Activated CD8-positive, alpha-beta memory T cell treated with anti-CD3 and anti-CD28 coated beads for 36 hours (primary cell): ENCODE measurements at places on chromosomes 2 and 18. TPM values are rescaled to one million over a fixed set of nuclear protein-coding genes. Genes with fewer than 3 reads are reported as not detected.

Gene LHCGR
- total RNA-seq: not detected

Gene ALPP
- not detected for total RNA-seq

Gene CTNNA2
- total RNA-seq: not detected

Gene UNC80
- total RNA-seq: not detected

Gene ANTXR1
- 0.30 TPM for total RNA-seq

Gene CCDC74A
- total RNA-seq: 5.7 TPM

Gene ACMSD
- not detected for total RNA-seq

Gene TMEM163
- 0.08 TPM for total RNA-seq

Gene ANKRD62
- total RNA-seq: not detected

Gene C2orf92
- 6.7 TPM for total RNA-seq

Gene NEU2
- not detected for total RNA-seq

Gene TRAK2
- total RNA-seq: 22.6 TPM

Gene C2orf80
- not detected for total RNA-seq

Gene CYP26B1
- not detected for total RNA-seq

Gene STON1
- total RNA-seq: 1.5 TPM

Gene ERICH2
- not detected for total RNA-seq

Gene SLC40A1
- 1.8 TPM for total RNA-seq

Gene NRBP1
- 65.0 TPM for total RNA-seq

Gene TCF7L1
- not detected for total RNA-seq

Gene CIB4
- total RNA-seq: not detected

Gene CFC1
- total RNA-seq: not detected

Gene CABYR
- 1.2 TPM for total RNA-seq

Gene C2orf42
- total RNA-seq: 22.9 TPM

Gene GPN1
- total RNA-seq: 62.5 TPM

Gene XDH
- not detected for total RNA-seq

Gene ABCB11
- not detected for total RNA-seq

Gene FSIP2
- not detected for total RNA-seq

Gene POTEJ
- not detected for total RNA-seq

Gene ATP8B1
- 0.06 TPM for total RNA-seq

Gene AQP12B
- not detected for total RNA-seq

Gene FLACC1
- 0.97 TPM for total RNA-seq

Gene TGFA
- 0.11 TPM for total RNA-seq

Gene LYPD6B
- total RNA-seq: not detected

Gene KLHL41
- total RNA-seq: 0.25 TPM

Gene FAM210A
- total RNA-seq: 51.6 TPM

Gene CNDP1
- total RNA-seq: not detected

Gene SLC9A4
- 0.06 TPM for total RNA-seq

Gene ADAM23
- total RNA-seq: 0.21 TPM

Gene C2orf66
- not detected for total RNA-seq

Gene AAMP
- 98.7 TPM for total RNA-seq

Gene HOXD3
- not detected for total RNA-seq

Gene WNT10A
- total RNA-seq: 1.1 TPM

Gene GPR75
- 2.0 TPM for total RNA-seq

Gene MATN3
- total RNA-seq: not detected

Gene RGPD3
- total RNA-seq: not detected

Gene DNAH6
- total RNA-seq: 0.06 TPM

Gene SP5
- not detected for total RNA-seq

Gene HOXD13
- total RNA-seq: not detected

Gene RAB6C
- 0.06 TPM for total RNA-seq

Gene RNU2-63P
- 21.4 TPM for total RNA-seq

Gene FTCDNL1
- 3.0 TPM for total RNA-seq

Gene NCK2
- 59.3 TPM for total RNA-seq

Gene CCDC85A
- not detected for total RNA-seq

Gene ALLC
- total RNA-seq: not detected
